ENCODE measurements at places on chromosomes 5 and 9.

DNA sequence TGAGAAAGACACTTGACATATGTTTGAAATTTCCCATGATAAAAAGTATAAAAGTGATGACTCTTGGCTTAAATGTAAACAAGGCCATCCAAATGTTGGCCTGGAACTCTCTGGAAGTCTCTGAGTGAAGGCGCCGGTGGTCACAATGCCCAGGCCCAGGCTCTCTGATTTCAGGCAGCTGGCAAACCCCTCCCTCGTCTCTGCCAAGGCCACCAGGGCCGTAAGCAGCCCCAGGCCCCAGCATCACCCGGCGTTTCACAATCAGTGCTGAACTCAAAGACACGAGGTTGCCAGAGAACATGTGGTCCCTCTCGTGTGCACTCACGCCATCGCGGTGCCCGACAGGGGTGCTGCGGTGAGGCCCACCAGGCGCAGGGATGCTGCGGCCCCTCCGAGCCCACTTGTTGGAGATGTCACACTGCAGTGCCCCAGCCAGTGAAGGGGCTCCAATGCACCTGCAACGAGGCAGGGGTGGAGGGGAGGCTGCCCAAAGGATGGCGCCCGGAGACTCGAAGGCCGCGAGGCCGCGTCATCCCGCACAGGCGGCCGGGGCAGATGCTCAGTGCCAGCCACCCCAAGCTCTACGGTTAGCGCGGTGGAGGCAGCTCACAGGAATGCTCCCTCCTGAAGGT lies 15.0 kb downstream of the LPCAT1 start:
- no peak for DNase-seq

DNA sequence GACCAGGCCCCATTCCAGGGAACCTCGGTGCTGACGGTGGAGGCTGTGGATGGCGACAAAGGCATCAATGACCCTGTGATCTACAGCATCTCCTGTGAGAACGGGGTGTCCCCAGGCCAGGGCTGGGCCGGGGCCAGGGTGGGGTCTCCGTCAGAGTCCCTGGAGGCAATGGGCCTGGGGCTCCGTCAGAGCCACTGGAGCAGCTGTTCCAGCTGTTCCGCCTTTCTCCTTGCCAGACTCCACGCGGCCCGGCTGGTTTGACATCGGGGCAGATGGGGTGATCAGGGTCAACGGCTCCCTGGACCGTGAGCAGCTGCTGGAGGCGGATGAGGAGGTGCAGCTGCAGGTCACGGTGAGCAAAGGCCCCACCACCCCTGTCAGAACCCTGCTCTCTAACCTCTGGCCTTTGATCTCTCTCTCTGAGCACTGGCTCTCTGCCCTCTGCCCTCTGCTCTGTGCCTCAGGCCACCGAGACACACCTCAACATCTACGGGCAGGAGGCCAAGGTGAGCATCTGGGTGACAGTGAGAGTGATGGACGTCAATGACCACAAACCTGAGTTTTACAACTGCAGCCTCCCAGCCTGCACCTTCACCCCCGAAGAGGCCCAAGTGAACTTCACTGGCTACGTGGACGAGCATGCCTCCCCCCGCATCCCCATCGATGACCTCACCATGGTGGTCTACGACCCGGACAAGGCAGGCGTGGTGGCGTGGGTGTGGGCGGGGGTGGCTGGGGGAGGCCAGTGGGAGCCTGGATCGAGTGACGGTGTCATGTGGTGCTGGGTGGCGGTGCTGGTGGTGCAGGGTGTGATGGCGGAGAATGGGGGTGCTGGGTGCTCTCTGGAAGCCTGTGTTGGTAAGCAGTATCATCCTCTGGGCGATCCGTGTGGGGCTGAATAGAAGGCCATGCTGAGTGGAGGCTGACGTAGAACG lies 26.6 kb downstream of the CDHR2 start:
- no peak for DNase-seq

DNA sequence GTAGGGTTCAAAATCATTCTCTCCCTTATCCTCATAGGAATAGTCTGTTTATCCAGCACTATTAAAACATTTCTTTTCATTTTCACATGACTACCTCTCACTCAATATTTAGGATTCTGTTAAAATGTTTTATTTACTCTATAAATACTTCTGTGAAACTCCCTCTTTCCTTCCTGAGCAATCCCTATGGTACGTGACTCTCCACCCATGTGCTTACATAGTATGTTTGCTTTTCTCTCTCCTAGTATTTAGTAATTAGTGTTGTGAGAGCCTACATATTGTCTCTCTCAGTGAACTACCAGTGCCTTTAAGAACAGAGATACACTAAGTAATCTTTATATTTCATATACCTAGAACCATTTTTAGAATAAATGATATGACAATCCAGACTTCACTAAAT lies 46.0 kb downstream of the PTPRD start:
- DNase-seq = no peak

DNA sequence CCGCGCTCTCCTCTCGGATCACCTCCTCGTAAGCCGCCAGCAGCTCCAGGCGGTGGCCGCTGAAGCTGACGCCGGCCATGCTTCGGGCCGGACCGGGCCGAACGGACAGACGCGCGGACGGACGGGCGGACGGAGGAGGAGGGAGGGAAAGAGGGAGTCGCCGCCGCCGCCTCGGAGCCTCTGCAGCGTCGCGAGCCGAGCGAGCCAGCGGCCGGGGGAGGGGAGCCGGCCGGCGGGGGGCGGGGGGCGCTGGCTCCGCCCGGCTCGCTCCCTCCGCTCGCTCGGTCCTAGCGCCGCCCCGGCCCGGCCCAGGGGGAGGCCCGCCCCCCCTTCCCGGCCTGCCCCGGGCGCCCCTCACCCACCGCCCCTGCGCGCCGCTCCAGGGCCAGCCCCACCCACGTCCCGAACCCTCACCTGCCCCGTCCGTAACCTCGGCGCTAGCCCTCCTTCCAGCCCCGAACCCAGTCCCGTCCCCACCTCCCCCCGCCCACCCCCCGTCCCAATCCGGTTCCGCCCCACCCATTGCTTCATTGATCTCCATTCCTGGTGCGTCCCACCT lies at the start of gene DBN1:
Gene DBN1, minus strand, starts transcription at position 192 of the 559 bp plus-strand sequence. Its CDS starts 113 bp downstream, at position 79.
- peak; percentile 43 for DNase-seq

- DNase-seq = no peak
These were observed 310.5 kb upstream of the KIF2A start for GRCh38 chr5:61995486-61995885.

GRCh38 chr5:68305223-68305870 lies 89.8 kb downstream of the PIK3R1 start:
- DNase-seq = no peak
